ENCODE measurements at places on chromosomes 1 and 21. TPM values are rescaled to one million over a fixed set of nuclear protein-coding genes. Genes with fewer than 3 reads are reported as not detected.

- DNase-seq, result no peak
These were observed 318.5 kb upstream of the DUSP10 start for GRCh38 chr1:222060210-222060916.

The SHE gene
- 6.1 TPM for total RNA-seq

The PSMG1 gene
- 14.8 TPM for total RNA-seq

GRCh38 chr1:1092894-1093609, 18.9 kb upstream of the RNF223 start:
- DNase-seq, result no peak

The GFI1 gene
- total RNA-seq, result 2.4 TPM

The MIB2 gene
- total RNA-seq, result 48.6 TPM

DNA sequence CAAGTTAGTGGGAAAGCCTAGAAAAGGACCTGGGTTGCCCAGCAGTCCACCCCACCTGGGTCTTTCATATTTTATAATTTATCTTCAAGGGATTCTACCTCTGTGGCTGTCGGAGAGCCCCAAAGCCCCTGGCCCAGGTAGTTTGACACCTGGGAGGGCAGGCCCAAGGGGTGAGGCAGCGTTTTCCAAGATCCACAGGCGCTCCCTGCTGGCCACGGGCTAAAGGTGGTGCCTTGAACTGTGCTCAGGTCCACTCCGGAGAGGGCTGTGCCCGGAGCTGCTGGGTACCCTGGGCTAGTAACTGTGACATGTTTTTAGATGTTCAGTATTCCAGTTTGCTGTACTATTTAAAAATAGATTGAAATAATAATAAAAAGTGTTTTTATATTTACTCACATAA, 37.2 kb upstream of the CRNN start:
- DNase-seq, result no peak

The LAMC2 gene
- total RNA-seq, result 4.5 TPM

- DNase-seq, result no peak
These were observed 60.4 kb upstream of the BACH1 start for GRCh38 chr21:29238053-29238966.

DNA sequence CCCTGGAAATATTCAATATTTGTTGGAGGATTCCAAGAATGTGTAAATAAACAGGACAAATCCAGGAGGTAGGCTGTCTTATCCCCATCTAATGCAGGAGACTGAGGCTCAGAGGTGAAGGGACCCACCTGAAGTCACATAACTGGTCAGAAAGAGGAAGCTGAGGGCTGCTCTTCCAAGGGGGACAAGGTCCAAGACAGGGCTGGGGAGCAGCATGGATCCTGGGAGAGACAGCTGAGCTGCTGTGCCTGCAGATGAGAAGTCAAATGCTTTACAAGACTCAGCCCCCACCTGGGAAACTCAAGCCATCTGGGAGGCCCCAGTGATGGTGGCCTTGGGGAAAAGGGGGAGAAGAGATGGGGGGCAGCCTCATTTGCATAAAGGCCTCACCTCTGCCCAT, 224.4 kb downstream of the PTPRU start:
- no peak for DNase-seq

The CD2 gene
- total RNA-seq, result 3.0 TPM

- DNase-seq, result no peak
These were observed 9.2 kb downstream of the CSTB start for GRCh38 chr21:43766734-43767497.

GRCh38 chr1:15945011-15945831, 30.7 kb downstream of the ZBTB17 start:
- no peak for DNase-seq

DNA sequence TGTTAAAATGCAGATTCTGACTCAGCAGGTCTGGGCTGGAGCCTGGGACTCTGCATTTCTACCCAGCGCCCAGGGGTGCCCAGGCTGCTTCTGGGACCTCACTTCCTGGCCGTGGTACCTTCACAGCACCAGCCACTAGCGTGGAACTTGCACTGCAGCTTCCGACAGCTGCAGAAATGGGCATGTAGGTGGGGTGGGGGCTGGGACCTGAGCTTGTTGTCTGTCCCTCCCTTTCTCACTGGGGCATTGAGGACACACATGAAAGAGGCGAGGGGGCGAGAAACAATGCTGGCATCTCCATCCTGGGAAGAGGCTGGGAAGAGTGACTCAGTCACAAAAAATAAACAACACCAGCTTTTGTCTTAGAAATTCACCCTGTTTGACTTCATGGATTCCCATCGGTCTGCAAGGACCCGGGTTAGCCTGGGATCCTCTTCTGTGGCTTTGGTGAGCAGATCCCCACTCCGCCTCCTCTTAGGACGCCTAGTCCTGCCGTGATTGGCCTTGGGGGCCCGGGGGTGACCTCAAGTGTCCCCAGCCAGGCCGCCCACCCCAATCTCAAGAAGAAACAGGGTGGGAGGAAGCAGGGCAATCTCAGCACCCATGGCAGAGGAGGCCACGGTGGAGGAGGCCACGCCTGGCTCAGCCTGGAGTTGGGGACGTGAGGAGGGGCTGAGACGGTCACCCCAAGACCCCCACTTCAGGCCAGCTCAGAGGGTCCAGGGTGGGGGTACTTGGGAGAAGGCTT, 29.9 kb upstream of the POFUT2 start:
- no peak for DNase-seq

The OR14K1 gene
- total RNA-seq, result not detected

DNA sequence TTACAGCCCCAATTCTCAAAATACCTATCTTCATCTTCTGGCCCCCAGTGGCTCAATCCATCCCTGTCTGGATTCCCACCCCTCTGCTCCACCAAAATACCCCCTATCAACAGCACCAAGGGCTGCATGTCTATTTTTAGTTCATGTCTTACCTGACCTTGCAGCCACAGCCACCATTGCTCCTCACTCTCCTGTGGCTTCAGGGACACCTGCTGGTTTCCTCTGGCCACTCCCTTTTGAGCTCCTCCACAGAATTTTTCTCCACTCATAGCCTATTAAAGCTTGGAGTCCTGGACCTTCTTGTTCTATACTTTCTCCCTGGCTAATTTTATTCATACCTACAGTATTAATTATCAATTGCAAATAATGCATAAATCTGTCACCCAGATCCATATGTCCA, 125.3 kb upstream of the NGF start:
- no peak for DNase-seq

- no peak for DNase-seq
These were observed 110.8 kb downstream of the KCND3 start for GRCh38 chr1:111878649-111879048.

The C4BPA gene
- not detected for total RNA-seq

The RHD gene
- not detected for total RNA-seq

The PTGS2 gene
- total RNA-seq, result 12.7 TPM

DNA sequence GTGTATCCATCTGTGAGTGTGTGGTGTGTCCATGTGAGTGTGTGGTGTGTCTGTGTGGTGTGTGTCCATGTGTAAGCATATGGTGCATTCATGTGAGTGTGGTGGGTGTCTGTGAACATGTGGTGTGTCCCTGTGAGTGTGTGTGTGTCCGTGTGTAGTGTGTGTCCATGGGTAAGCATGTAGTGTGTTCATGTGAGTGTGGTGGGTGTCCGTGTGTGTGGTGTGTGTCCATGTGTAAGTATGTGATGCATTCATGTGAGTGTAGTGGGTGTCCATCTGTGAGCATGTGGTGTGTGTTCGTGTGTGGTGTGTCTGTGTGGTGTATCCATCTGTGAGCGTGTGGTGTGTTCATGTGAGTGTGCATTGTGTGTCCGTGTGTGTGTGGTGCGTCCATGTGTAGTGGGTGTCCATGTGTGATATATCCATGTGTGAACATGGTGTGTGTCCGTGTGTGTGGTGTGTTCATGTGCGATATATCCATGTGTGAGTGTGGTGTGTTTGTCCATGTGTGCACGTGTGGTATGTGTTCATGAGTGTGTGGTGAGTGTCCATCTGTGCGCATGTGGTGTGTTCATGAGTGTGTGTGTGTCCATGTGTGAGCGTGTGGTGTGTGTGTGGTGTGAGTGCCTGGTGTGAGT, 12.3 kb downstream of the SLC19A1 start:
- no peak for DNase-seq

DNA sequence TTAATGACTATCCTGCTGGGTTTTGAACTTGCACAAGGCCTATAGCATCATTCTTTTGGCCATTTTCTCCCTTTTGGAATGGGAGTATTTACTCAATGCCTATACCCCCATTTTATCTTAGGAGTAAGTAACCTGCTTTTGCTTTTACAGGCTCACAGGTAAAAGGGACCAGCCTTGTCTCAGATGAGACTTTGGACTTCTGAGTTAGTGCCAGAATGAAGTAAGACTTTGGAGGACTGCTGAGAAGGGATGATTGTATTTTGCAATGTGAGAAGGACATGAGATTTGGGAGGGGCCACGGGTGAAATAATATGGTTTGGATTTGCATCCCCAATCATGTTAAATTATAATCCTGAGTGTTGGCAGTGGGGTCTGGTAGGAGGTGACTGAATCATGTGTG, 212.7 kb downstream of the FAF1 start:
- no peak for DNase-seq

GRCh38 chr21:35190201-35190701, 141.1 kb upstream of the RUNX1 start:
- no peak for DNase-seq

DNA sequence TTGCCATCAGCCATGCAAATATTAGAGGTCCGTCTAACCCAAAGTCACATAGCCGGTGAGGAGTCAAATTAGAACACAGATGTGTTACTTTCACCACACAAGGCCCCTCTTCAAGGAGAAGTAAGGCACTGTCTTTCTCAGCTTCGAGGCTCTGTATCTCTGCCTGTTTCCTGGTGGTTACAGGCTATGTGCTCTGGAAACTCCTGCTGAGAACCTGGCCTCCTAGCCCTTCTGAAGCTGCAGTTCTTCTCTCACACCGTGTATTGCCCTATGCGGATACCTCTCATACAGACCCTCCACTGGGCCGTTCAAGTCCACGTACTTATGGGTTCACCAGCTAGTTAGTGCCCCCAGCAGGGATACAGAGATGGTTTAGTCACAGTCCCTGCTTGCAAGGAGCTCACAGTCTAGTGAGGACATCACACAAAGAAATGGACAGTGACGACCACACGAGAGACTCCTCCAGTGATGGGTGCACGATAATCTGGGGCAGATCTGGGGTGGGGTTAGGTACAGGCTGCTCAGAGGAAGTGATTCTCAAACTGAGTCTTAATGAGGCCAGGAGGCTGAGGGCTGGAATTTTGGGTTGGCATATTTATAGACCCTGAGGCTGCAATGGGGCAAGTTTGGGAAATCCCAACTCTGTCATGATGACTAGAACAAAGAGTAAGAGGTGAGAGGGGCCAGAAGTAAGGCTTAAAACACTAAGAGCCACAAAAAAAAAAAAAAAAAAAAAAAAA, 22.8 kb upstream of the ELOA start:
- DNase-seq, result no peak

The CHIA gene
- not detected for total RNA-seq

GRCh38 chr1:112686417-112686816, 12.0 kb downstream of the MOV10 start:
- no peak for DNase-seq

The AMY1C gene
- total RNA-seq, result not detected

GRCh38 chr1:86460998-86461397, 7.7 kb upstream of the CLCA1 start:
- DNase-seq, result no peak

Measured in thoracic aorta (tissue), 2 donors.